ENCODE measurements at places on chromosomes 3 and 15.

DNA sequence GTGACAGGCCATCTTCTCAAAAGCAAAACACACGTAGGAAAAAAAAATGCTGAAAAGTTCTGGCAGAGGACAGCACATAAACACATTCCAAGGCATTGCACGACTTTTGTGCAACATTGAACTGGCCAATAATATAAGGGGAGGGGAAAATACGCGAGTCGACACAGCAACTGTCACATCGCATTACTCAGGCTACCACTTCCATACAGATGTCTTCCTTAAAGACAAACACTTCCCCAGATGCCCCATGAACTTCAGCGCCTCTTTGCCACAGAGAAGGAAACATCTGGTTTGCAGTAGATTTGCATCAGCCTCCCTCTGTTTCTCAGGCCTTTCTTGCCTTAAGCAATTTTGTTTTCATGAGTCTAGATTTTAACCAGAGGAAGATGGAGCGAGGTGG is 144.4 kb upstream of the IGF1R start:
- DNase-seq = no peak

- DNase-seq = no peak
Observed at GRCh38 chr15:64004056-64004455, 42.2 kb downstream of the DAPK2 start.

GRCh38 chr3:4478261-4478660 is 11.2 kb upstream of the SUMF1 start:
- DNase-seq = no peak

- no peak for DNase-seq
Observed at GRCh38 chr3:101461451-101461850, 51.6 kb downstream of the SENP7 start.

DNA sequence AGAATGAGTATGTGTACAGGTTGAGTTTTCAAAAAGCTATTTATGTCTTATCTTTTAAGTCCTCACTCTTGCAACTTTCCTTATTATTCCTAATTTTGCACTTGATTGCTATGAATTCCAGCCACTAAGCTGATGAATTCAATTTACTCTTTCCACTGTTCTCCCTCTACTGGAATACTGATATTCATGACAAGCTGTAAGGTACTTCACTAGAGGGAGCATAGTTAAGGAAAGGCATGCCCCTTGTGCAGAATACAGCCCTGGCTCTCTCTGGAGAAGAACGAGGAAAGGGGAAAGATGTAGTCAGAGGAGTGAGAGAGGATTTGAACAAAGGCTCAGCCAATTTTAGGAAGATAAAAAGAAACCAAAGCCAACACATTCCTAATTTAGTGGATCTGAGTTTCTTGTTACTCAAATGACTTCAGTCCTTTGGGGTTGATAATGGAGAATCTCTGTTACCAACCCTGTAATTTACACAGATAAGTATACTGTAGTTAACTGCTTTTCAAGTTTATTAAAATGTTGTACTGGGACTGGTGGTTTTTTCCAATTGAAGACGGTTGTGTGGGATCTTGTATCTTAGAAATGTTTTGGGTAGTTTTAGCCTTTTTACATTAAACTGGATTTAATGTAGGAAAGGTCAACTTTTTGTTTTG is 4.0 kb downstream of the SCAANT1 start:
- no peak for DNase-seq

GRCh38 chr3:116301422-116301821 is 143.9 kb downstream of the LSAMP start:
- DNase-seq = no peak

DNA sequence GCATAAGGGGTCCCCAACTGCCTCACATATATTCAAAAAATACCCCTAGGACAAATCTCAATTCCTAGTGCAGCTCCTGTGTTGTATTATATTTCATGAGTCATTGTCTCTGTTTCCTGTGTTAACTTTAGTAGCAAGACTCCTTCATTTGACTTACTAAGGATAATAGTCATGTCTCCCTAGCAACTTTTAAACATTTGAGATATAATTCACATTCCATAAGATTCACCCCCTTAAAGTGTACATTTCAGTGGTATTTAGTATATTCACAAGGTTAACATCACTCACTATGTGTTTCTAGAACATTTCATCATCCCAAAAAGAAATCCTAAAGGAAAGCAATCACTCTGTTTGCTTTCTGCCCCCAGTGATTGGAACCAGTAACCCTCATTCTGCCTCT is 121.3 kb upstream of the WNT7A start:
- no peak for DNase-seq

GRCh38 chr3:32155117-32155516 is 48.7 kb downstream of the GPD1L start:
- no peak for DNase-seq

- DNase-seq = no peak
Observed at GRCh38 chr3:1583044-1583443, 490.2 kb downstream of the CNTN6 start.

GRCh38 chr15:43086551-43086950 is 19.3 kb downstream of the UBR1 start:
- no peak for DNase-seq

DNA sequence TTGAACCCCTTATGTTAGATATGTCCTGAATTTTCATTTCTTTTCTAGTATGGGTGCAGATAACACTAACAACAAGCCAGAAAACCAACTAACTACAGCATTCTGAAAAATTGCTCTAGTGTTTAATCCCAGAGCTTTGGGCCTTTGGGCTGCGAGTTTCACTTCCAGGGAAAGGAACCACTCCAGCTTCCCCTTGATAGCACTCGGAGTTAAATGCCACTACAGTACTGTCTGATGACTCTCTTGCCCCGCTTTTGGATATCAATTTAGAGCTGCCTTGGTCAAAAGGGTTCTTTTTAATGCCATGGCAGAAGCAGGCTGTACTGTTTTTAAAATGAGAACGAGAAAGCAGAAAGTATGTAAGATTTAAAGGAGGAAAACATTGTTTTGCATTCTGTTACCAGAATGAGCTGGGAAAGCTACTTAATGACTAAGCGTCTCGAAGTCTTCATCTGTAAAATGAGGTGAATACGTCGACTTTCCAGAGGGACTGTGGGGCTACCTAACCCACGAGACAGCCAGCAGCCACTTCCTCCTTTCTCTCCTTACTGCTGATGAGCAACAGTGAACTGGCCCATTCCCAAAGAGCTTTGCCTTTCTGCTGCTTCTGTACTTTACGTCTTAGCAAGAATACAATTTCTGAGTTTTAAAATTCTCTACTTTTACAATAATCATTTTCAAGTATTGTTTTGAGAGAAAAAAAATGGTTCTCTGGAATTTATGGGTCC is 299.3 kb upstream of the LYSMD4 start:
- no peak for DNase-seq

DNA sequence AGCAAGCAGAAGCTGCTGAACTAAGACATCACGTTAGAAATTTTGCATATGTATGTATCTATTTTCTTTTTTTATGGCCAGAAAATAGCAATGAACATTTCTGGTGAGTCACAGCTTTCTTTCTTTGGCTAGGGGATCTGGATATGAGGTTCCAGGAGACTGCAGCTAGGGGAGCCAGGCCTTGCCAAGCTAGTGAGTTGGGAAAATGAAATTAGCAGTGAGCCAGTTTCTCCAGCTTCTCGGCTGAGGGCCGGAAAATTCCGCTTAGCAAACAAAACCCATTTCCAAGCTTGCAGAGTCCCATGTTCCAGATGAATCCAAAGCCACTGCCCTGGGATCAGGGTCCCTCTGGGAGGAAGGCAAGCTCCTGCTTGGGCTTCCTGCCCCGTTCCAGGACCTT is 137.6 kb downstream of the SRGAP3 start:
- no peak for DNase-seq

GRCh38 chr3:105759442-105760078 is 109.3 kb downstream of the CBLB start:
- no peak for DNase-seq

GRCh38 chr3:195897081-195897852 is 11.1 kb downstream of the TNK2 start:
- DNase-seq = no peak

DNA sequence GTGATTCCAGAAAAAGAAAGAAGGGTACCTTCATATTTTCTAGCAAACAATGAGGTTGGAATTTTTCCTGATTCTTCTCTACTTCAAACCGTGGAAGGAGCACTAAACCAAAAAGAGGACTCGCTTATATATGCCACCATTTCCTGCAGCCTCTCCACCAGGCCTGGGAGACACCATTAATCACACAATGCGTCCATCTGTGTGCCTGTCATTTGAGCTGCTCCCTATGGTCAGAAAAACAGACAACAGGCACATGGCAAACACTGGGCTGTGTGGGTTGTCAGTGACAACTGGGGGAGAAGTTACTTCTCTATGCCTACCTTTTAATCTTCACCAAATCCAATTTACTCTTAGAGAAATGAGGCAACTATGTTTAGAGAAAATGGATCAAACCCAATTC is 71.9 kb downstream of the NR2F2 start:
- no peak for DNase-seq

GRCh38 chr3:186489507-186489906 is 54.7 kb downstream of the CRYGS start:
- no peak for DNase-seq

GRCh38 chr3:13150624-13151023 is 77.4 kb upstream of the IQSEC1 start:
- no peak for DNase-seq

GRCh38 chr3:55270976-55271375 is 216.1 kb downstream of the WNT5A start:
- no peak for DNase-seq

- no peak for DNase-seq
Observed at GRCh38 chr3:37765591-37766488, 95.8 kb upstream of the CTDSPL start.

- no peak for DNase-seq
Observed at GRCh38 chr3:23738944-23739343, 66.8 kb upstream of the UBE2E1 start.

DNA sequence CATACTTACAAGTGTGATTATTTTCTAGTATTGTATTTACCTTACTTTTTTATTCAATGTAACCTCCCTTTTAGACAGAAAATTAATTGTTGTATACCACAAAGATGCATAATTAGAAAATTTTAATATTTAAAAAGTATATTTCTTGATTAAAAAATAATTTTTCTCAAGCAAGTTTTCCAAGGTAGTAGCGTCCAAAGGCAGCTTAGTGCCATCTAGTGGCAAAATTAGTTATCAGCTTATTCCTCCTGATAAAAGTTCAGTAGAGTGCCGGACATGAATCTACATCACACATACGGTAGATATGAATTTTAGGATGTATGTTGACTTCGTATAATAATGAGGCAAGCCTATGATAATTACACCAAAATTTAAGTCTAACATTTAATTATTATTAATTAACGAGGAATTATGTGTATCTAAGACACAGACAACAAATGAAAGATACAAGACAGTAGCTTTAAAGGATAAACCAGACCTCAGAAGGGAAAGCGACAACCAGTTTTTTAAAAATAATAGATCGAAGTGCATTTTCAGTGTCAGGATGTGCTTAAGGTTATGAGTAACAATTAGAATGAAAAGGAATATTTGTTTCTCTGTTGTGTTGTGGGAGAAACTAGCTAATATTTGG is 405.9 kb downstream of the ROBO1 start:
- DNase-seq = no peak

GRCh38 chr15:73660455-73660854 is 23.7 kb upstream of the CD276 start:
- no peak for DNase-seq

GRCh38 chr3:124519591-124520194 is 210.6 kb upstream of the UMPS start:
- DNase-seq = no peak

- no peak for DNase-seq
Observed at GRCh38 chr3:158169091-158169491, 59.2 kb downstream of the RSRC1 start.

- DNase-seq = no peak
Observed at GRCh38 chr3:106083207-106083606, 214.4 kb upstream of the CBLB start.

GRCh38 chr3:4562595-4562994 is 69.4 kb downstream of the ITPR1 start:
- no peak for DNase-seq

GRCh38 chr3:153293265-153293664 is 131.2 kb downstream of the RAP2B start:
- no peak for DNase-seq

DNA sequence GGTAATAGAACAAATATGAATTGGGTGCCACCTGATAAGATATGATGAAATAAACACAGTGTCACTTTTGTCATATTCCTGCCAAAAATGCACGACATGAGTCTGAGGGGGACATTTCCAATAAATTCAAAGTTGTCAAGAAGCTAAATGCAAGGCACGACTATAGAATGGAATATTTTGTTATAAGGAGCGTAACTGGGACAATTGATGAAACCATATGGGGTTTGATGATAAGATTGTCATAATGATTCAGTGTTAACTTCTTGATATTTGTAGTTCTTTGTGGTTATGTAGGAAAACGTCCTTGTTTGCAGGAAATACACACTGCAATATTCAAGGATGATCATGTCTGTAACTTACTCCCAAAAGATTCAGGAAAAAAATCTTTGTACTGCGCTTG is 163.3 kb downstream of the MEX3B start:
- DNase-seq = no peak

DNA sequence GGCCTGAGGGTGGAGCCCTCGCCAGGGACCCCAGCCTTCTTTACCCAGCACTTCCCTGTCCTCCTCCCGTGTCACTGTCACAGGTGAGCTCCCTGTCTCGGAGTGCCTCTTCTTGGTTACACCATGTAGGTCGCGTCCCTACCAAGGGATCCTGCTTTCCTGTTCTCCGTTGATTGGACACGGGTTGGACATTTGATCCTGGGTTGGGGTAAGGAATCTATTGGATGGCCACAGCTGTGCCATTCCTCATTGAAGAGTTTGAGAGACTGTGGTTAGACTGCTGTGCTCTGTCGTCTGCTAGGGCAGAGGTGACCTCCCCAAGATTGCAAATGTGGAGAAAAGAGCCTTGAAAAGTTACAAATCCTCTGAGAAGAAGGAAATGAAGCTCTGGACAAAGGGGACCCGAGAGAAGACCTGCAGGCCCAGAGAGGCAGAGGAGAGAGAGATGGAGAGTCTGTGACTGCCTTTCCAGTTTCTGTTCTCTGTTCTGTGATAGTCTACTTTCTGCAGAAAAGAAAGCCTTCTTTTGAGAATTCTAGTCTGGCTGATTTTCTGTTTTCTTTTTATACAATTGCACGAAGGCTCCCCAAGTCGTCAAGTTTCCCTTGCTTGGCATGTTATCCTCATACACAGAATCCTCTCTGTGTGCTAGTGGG is 325.7 kb upstream of the RGMA start:
- no peak for DNase-seq

DNA sequence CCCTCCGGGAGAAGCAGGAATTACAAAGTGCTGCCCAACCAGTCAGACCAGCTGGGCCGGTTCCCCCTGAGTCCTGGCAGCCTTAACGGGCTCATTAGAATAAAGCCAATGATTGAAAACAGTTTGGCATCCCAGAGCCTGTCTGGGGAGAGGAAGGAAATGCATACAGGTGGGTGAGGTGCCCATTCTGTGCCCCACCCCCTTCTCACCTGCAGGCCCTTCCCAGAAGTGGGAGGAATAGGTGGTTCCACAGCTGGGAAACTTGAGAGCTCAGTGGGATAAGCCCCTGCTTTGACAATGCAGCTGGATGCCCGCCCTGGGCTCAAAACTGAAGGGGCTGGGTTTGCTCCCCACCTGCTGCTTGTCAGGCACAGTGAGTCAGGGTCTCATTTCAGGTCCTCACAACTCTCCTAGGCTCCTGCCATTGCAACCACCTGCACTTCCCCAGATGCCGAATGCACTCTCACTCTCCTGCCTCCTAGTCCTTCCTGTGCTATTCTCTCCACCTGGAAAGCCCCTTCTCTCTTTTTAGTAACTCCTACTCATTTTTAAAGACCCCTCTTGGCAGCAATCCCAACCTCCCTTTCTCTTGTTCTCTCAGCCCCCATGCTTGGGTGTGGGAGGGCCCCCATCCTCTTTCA is 5.5 kb upstream of the BUB1B start:
- no peak for DNase-seq
